Putamen (tissue), 1 donor: ENCODE measurements at places on chromosomes 7 and 10.

- no peak for DNase-seq
Observed at GRCh38 chr7:69285854-69286253, 312.4 kb upstream of the AUTS2 start.

DNA sequence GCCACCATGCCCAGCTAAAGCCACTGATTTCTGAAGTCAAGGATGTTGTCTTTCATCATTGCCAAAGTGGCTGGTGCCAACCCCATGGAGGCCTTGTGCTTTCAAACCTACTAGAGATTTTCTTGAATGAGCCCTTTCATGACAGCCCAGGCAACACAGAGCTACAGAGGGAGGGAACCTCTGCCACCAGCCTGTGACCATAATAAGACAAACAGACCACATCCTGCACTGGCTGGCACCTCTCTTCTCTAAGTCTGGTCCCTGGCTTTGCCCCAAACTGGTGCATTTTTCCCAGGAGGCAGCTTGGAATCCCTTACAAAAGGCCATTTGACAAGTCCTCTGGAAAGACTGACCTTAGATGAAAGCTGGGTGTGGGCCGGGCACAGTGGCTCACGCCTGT lies 348.8 kb downstream of the GALNT17 start:
- peak; percentile 7 for DNase-seq

DNA sequence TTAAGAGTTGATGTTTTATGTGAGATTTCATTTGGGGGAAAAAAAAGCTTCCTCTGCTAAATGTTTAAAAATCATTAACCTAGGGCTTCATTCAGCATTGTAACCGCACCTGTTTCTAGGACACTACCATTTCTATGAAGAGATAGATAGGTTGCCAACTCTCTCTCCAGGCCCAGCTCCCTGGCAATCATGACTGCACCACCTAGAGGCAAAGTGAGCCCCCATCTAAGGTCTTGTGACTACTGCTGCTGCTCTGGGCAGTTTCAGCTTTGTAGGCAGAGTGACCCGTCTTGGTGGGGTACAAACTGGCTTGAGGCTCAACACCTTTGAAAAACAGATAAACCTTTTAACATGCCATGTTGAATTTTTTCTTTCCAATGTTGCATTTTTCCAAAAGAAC lies 27.3 kb upstream of the MRC1 start:
- no peak for DNase-seq

DNA sequence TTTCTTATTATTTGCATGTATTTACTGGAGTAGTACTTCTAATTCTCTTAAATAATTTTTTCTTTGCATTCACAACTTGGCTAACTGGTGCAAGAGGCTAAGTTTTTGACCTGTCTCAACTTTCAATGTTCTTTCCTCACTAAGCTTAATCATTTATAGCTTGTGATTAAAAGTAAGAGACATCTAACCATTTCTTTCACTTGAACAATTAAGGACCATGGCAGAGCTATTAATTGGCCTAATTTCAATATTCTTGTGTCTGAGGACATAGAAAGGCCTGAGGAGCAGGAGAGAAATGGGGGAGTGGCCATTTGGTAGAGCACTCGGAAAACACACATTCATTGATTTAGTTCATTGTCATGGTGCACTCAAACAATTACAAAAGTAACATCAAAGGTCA lies 141.4 kb upstream of the TMEM196 start:
- no peak for DNase-seq

DNA sequence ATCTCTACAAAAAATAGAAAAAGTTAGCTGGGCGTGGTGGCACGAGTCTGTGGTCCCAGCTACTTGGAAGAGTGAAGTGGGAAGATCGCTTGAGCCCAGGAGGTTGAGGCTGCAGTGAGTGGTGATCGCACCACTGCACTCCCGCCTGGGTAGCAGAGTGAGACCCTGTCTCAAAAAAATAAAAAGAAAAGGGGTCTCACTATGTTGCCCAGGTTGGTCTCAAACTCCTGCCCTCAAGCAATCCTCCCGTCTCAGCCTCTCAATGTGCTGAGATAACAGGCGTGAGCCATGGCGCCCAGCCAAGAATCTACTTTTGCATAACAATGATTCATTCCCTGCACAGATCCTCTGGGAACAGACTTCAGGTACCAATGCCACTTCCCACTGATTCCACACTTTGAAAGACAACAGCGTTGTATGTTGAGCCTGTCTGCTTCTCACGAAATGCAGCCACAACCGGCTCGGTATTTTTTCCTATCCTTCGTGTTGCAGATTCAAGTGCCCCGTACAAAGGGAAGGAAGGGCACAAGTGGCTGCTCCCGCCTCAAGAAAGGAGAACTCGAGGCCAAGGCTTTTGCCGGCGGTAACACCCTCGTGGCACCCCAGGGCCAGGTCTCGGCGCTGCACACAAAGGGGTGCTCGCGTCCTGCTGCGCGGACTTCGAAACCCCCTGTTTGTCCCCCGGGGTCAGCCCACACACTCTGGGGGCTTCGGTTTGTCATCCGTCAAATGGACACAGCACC lies 745 bp downstream of the DAGLB start:
- peak; percentile 66 for DNase-seq

- no peak for DNase-seq
Observed at GRCh38 chr7:152617056-152617455, 58.9 kb downstream of the XRCC2 start.

GRCh38 chr10:95375418-95375817 lies 84.6 kb upstream of the PDLIM1 start:
- DNase-seq = no peak

DNA sequence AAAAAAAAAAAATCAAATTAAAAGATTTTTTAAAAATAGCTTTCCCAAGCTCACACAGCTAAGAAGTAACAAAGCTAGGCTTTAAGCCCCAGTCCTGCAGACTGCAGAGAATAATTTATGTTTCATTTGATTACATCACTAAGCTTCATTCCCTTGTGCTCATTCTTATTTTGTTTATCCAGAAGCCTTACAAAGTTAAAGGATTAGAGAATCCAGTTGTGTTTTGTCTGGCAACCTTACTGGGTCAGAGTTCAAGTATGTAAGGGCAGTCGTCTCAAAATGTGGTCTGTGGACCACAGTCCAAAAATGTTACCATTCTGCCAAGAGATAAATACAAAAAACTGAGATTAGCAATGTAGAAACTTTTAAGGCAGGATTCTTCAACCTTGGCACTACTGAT lies 32.1 kb upstream of the EZH2 start:
- no peak for DNase-seq

DNA sequence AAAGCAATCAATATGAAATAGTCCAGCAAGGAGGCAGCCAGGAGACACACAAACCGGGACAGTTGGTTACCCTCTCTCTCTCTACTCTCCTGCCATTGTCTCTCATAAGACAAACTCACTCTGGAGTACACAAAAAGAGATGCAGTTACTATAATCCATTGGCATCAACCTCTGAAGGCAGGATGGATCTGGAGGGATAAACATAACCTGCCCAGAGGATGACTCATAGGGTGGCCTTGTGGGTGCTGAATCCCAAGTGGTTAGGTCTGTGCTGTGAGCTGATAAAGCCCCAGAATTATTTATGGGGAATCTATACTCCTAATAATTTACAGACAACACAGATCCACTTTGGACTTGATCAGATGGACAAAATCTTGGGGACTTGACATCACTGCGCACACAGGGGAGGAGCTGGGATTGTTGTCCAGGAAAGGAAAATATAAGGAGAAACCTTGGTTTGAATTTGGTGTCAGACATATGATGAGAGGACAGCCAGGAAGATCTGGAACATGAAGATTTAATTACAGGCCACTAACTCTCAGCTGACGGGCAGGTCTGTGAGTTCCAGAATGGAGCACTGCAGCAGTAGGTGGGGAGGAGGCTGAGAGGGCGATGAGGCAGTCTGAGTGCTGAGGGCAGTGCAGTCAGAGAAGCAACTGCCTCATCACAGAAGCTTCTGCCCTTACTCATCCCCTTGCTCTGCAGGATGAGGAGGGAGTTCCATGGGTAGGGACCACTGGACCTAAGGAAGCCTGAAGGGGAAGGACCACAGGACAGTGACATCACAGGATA lies 113.9 kb upstream of the PRSS58 start:
- no peak for DNase-seq

DNA sequence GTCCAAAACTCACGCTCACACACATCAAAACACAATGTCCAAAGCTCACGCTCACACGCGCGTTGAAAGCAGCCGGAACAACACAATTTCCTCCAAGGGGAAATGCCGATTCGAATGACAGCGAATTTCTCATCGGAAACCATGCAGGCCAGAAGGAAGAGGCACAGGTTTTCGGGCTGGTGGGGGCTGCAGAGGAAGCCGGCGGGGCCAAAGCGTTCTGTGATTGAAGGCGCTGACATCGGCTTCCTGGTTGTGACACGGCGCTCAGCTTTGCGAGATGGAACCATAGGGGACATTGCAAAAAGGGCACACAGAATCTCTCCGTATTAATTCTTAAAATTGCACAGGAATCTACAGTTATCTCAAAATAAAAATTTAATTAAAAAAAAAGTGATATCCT lies 61.3 kb downstream of the FOXL3 start:
- DNase-seq = no peak
